GM13976 (cell line): ENCODE measurements at places on chromosomes 7 and 10.

- DNase-seq, result no peak
These were observed 11.7 kb downstream of the ORC5 start for GRCh38 chr7:104196161-104196560.

DNA sequence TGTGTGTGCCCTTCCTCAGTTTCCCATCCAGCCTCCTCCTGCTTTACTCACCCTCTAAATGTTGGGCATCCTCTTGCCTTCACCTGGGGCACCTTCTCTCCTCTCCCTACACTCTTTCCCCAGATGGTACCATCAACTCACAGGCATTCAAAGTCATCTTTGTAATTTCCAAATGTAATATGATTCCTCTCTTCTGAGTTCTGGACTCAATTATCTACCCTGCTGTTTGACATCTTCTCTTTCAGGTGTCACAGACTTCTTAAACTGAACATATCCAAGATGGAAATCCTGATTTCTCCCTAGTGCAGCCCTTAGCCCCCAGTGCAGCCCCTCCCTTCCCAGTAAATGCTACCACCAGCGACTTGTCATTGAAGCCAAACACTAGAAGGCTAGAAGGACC, 422.8 kb downstream of the KCNMA1 start:
- DNase-seq, result no peak

- DNase-seq, result peak; percentile 62
These were observed 183.6 kb upstream of the NFE2L3 start for GRCh38 chr7:25968205-25968993.

GRCh38 chr10:124586142-124586541, 124.5 kb downstream of the LHPP start:
- no peak for DNase-seq

- no peak for DNase-seq
These were observed 205.9 kb downstream of the SEC23IP start for GRCh38 chr10:120098232-120098930.

DNA sequence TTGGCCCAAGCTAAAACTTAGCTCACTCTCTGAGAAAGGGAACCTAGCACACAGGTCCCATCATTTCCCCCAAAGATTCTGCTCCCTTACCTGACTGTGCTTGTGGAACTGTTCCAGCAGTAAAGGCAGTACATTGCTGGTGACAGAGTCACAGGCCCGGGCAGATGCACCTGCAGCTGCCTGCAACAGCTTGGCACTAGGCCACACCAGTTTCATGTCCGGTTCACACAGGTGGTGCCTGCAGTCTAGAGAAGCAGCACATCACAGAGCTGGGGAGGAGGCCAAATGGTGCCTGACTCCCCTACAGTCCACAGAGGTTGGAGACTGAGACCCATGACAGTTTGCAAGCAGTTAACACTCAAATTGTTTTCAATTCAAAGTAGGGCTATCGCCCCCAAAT, 22.2 kb downstream of the ZDHHC16 start:
- no peak for DNase-seq

GRCh38 chr10:73469579-73469978, 26.2 kb downstream of the PPP3CB start:
- DNase-seq, result no peak

GRCh38 chr7:37315772-37316715, 132.6 kb downstream of the ELMO1 start:
- DNase-seq, result no peak

- no peak for DNase-seq
These were observed 8.6 kb downstream of the GJD4 start for GRCh38 chr10:35613597-35614226.

GRCh38 chr10:126264102-126265018, 123.9 kb downstream of the ADAM12 start:
- DNase-seq, result no peak

DNA sequence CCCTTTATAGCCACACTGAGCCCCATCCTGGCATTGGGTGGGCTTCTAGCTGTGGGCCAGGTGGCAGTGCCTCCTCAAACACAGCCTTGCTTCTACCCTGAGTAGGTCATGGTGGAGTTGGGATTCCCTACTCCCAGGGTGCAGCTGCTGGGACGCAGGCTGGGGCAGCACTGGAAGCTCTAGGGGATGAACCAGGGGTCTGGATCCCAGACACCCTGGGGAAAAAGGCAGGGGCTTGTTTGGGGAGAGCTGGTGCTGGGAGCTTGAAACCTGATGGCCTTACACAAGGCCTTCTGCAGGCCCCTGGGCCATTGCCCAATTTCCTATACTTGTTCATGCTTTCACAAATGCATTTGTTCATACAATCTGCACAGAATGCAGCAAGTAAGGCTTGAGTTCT, 103.7 kb upstream of the CTBP2 start:
- no peak for DNase-seq

DNA sequence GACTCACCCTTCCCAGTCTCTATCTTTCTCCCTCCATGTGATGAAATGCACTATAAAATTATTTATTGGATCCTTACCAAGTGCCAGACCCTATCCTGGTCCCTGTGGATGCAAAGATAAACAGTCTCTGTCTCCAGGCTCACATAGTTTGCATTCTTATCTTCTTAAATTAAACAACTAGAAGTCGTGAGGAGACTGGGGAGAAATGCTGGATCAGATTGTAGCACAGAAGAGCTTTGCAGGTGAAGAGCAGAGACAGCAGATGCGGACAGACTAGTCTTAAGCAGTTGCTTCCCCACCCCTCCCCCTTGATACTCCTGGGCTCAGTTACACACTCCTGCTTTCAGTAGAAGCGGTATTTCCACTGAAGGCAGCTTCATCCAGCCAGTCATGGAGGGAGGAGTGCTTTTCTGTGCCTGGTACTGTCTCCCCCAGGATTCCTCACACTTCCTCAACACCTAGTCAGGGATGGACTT, 20.8 kb upstream of the CDK1 start:
- DNase-seq, result no peak

DNA sequence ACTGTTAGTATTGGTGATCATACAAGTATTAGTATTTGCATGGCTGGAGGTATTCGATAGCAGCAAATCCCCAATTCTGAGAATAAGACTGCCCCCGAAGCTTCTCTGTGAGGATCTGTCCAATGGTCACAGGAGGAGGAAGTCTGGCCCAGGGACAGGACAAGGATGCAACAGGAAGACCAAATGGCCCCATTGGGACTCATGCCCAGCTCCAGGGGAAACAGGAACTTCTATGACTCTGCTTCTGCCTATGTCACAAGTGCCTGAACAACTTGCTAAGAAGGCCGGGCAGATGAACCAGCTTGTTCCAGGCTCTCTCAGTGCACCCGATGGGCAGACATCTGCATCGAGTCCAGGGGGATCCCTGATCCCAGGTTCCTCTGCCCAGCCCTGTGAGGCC, 172.0 kb upstream of the GRB10 start:
- DNase-seq, result no peak

DNA sequence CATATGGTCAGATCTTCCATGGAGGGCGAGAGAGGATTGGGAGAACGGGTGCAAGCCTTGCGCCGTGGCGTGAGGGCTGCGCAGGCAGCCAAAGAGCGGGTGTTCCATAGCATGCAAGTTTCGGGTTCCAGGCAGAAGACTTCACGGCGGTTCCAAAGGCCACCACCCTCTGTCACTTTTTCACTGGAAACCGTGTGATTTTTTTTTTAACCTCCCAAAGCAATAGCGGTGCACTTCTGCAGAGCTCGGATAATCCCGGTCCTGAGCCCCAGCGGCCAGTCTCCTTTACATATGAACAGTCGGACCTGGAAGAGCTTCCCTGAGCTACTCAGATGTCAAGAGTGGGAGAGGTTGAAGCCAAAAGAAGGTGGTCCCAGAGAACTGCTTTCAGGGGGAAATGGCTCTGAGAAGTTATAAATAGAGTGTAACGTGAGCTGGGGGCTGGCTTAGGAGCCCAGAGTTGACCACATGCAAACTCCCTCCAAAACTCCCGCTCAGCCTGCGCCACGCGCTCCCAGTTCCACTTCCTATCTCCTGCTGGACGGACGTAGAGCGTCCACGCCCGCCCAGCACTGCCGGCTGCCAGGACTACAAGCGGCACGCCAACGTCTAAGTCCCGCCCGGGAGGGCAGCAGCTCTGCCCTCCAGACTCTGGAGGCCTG, at the start of gene MEOX2:
Gene MEOX2, minus strand, starts transcription at position 389 of the 662 bp plus-strand sequence. Its CDS starts 281 bp downstream, at position 108.
- DNase-seq, result peak; percentile 8

DNA sequence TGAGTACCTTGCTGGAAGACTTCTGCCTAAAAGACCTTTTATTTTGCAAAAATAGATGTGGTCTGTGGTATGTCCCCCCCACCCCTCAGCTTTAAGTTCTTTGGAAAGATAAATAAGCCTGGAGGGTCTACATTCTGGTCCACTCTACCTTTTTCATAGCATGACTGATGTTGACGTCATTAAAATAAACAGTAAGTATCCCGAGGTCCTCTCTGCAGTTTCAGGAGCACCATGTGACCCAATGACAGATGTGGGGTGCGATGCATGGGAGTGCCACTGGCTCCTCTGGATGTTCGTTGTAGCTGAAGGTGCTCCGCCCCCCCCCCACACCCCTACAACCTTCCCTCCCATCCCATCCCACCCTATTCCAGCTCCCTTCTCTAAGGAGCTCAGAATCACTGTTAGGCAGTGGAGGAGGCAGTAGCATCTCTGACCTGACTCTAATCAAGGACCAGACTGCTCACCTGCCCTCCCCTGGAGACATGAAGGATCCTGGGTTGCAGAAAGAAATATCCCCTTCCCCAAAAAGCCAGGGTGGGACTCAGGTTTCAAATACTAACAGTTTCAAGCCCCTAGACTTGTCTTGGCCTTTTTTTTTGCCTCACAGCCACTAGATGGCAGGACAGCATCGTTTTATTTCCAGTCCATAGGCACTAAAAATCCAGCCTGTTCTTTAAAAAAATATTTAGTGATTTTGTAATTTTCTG, 25.1 kb downstream of the CASP7 start:
- peak; percentile 46 for DNase-seq

DNA sequence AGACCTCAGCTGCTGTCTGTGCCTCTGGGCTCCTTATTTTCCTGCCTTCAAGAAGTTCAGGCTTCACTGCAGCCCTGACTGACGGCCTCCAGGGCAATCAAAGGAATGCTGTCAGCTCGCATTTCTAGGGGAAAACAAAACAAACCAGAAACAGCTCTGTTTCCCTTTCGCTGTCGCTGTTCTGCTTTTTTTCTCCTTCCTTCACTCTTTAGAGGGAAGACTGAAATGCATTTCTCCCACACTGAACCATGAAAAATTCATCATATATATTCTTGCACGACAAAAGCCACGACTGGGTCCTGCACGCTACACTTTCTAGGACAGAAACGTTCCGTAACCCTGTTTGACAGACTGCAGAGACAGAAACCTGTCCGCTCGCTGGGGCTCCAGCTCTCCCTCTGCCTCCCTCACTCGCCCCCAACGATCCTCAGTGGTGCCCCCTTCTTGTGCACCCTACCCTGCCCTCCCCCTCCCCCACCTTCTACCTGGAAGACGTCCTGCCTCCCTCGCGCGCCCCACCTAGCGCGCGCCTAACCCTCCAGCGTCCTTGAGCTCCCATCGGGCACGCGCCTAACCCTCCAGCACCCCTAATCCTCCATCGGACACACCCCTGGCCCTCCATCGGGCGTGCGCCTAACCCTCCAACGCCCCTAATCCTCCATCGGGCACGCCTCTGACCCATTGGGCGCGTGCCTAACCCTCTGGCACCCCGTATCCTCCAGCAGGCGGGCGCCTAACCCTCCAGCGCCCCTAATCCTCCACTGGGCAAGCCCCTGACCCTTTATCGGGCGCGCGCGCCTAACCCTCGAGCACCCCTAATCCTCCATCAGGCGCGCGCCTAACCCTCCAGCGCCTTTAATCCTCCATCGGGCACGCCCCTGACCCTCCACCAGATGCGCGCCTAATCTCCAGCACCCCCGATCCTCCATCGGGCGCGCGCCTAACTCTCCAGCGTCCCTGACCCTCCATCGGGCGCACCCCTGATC, 37.1 kb downstream of the SVOPL start:
- no peak for DNase-seq

- no peak for DNase-seq
These were observed 101.7 kb downstream of the ZNF438 start for GRCh38 chr10:30929901-30930520.

DNA sequence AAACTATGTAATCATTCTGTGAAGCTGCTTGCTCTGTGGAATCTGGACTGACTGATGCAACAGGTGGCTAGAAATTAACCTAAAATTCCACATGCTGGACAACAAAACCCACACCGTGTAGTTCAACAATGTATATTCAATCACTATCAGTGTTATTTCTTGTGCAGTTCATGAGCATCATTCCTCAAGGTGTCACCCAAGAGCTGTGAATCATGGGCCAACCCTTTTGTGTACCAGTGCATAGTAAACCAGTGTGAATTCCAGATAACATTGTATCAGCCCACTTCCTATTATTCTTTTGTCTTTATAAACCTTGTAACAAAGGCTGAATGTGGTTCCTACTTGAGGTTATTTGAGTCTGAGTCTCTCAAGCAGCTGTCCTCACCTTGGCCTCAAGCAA, 905.2 kb upstream of the ZNF722 start:
- DNase-seq, result no peak

GRCh38 chr10:21524526-21525366, 736 bp downstream of the SKIDA1 start:
- DNase-seq, result no peak

- peak; percentile 58 for DNase-seq
These were observed 34.5 kb downstream of the SPDYE17 start for GRCh38 chr7:76997381-76998284.
